Fibroblast of skin of abdomen (primary cell): ENCODE measurements at places on chromosomes 7 and 10.

DNA sequence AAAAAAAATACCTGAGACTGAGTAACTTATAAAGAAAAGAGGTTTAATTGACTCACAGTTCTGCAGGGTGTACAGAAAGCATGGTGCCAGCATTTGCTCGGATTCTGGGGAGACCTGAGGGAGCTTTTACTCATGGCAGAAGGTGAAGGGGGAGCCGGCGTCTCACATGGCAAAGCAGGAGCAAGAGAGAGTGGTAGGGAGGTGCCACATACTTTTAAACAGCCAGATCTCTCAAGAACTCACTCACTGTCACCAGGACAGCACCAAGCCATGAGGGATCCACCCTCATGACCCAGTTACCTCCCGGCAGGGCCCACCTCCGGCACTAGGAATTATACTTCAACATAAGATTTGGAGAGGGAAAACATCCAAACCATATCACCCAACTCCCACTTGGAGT lies 25.8 kb downstream of the MSRB2 start:
- DNase-seq: no peak

- DNase-seq: no peak
Observed at GRCh38 chr7:50274361-50274760, 30.2 kb upstream of the IKZF1 start.

- DNase-seq: peak; percentile 83
Observed at GRCh38 chr7:132244903-132245480, 331.3 kb downstream of the PLXNA4 start.

DNA sequence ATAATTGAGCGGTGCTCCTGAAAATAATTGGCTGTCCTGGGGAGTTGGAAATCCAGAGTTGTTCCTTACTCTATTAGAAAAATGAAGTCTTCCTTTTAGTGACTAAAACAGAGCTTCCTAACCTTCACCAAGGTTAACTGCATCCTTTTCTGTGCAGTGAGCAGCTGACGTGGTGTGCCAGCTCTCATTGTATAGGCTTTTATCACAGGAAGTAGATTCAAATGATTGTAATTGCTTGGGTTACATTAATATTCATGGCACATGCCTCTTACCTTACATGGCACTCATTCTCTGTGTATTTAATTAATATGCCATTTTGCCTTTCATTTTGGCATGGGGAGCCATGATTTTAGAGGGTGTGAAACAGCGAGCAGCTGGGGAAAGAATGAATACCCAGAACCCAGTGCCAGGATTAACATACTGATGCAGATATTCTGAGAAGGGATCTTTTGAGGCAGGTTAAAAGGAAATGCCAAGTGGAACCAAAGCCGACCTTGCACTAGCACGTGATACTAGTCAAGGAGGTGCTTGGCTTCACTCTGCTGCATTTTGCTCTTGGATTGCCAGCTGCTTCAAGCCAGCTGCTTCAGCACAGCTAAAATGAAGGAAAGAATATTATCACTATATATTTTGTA lies 115.3 kb downstream of the ST7 start:
- DNase-seq: no peak

DNA sequence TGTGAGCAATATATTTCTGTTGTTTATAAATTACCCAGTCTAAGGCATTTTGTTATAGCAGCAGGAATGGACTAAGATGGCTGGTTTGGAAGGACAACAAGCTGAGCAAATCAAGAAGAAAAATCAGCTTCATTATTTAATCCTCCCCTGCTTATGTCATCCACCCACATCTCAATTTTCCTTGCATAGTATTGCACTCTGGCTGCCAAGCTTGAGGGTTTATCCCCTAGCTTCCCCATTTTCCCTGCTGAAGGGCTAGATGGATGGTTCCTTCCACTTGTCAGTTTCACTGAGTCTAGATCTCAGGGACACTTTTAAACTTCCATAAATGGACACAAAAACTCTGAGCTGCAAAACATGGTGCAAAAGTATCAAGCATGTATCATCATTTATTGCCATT lies 75.2 kb upstream of the LAMB4 start:
- no peak for DNase-seq

DNA sequence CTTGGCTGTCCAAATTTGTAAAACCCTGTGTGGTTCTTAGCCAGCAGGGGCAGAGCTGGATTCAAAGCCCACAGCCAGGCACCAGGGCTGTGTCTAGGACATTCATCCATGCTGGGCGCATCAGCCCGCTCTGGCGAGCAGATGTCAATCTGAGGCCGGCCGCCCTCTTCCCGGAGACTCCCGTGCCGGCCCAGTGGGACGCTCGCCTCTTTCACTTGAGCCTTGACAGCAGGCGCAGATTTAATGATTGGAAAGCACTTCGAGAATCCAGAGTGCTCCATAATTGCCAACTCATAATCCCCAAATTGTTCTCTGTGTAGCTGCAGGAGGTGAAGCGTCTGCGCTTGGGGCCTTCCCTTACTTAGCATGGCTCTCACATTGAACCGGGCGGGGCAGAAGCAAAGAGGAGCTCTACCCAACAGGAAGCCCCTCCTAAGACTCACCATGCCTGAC lies 36.7 kb downstream of the SLIT1 start:
- no peak for DNase-seq

- peak; percentile 44 for DNase-seq
Observed at GRCh38 chr7:137882806-137883205, 36.0 kb upstream of the DGKI start.

DNA sequence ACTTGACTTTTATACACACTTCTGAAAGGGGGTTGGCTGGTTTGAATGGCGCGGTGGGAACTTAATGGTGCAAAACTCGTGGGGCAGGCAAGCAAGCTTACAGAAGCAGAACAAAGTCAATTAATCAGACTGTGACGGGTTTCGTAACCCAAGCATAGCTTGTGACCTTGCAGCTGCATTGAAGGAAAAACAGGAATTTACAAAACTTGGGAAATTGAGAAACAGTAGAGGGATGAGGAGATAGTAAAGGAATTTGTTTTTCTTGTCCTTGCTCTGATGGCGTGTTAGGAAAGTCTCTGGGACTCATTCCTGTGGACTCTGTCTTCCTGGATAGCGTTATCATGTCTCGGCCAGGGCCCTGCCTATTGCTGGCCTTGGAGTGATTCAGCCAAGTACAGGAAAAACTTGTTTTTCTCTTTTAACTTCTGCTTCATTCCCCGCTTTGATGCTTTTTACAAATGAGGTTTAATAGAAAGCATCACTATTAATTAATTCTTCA lies 220.0 kb upstream of the KCND2 start:
- peak; percentile 88 for DNase-seq

DNA sequence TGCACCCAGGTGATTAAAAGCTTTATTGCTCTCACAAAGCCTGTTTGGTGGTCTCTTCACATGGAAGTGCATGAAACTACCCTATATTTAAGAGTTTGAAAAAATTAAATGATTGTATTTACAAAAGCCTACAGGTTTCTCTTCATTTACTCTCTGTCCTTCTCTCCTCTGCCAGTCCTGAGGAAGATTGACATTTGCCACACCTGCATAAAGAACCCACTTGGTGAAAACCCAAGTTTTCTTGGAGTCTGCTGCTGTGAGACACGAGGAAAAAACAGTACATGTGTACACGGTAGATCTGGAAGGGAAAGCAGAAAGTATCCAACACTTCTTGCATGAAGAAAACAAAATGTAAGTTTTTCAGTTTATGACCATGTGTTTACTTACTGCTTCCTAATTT lies 994.4 kb upstream of the POT1 start:
- no peak for DNase-seq

DNA sequence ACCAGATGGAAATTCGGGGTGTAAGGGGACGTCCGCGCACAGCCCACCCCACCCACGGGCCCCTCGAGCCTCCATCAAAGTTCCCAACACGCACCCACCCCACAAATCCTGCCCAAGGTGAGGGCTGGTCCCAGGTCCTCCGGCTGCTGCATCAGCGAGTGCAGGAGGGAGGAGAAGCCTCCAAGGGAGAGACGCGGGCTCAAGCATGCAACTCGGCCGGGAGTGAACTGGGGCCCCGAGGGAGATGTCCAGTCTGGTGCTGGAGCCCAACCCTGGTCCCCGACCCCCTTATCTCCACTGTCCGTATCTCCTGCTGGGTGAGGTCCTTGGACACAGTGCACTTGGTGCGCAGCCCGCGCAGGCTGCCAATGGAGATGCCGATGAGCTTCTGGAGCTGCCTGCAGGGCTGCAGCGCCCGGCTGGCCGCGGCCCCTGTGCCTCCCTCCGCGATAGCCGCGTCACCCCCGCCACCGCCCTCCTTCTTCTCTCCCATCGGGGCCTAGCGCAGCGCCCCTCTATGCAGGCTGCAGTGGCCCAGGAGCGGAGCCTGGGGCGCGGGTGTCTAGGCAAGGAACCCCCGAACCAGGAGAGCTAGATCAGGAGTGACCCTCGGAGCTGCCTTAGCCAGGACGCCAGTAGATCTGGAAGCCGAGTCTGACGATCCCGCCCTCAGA lies 489.2 kb downstream of the ZNF33B start:
- no peak for DNase-seq

- peak; percentile 84 for DNase-seq
Observed at GRCh38 chr7:78472519-78472918, 673.9 kb downstream of the PHTF2 start.

DNA sequence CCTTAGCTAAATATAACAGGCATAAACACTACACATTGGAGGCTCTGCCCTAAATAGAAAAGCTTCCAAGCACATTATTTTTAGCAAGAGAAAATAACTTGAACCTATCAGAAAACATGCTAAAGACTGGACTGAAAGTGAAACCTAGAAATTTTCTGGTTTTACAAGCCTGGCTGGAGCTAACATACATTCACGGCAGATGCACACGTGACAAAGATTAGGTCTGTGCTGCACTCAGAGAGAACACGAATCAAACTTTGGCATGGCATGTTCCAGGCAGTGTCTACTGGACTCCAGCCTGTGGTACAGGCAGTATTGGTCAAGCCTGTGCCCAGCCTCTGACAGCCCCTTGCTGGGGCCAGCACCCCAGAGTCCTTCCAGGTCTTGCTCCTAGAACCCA lies 94.1 kb upstream of the PCBD1 start:
- no peak for DNase-seq

GRCh38 chr7:131302876-131303707 lies 24.6 kb upstream of the MKLN1 start:
- peak; percentile 15 for DNase-seq

DNA sequence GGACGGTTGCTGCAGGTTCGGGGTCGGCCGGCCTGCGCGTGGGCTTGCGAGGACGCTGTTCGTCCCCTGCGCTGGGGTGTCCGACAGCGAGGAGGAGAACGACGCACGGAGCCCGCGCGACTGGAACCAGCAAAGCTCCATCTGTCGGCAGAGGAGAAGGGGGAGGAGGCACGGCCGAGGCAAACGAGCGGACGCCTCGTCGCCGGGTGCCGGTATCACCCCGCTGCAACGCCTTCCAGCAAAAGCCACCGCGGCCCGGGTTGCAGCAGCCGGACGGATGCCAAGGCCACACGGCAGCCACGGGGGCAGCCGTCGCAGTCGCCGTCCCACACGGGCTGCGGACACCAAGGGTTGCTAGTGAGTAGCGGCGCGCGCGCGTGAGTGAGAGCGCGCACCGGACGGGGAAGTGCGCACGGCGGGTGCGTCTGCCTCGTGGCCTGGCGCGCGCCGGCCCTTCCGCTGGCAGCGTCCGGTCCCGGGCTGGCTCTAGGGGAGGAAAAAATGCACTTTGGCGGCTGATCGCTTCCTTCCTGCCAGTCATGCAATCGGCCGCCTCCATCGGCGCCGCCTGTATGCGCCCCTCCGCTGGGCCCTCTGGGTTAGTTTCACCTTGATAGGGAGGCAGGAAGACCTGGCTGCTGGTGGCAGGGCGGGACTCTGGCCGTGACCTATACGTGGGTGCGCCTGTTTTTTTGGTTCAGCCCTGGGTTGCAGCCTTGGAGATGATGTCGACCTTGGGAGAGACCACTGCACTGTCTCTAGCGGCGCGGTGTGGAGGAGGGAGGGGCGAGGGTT lies 434 bp downstream of the STAMBPL1 start:
- DNase-seq: peak; percentile 65

GRCh38 chr7:7799138-7799537 lies 80.7 kb upstream of the RPA3 start:
- DNase-seq: no peak

- DNase-seq: no peak
Observed at GRCh38 chr7:137977173-137977572, 24.7 kb downstream of the CREB3L2 start.

GRCh38 chr7:115632636-115633035 lies 397.9 kb downstream of the TFEC start:
- no peak for DNase-seq

GRCh38 chr10:29860166-29860565 lies 199.2 kb downstream of the JCAD start:
- peak; percentile 89 for DNase-seq

- DNase-seq: no peak
Observed at GRCh38 chr10:111087331-111087756, 10.5 kb downstream of the ADRA2A start.

- DNase-seq: peak; percentile 33
Observed at GRCh38 chr10:94571528-94571927, 25.9 kb downstream of the HELLS start.

GRCh38 chr10:78759456-78760120 lies 309.2 kb upstream of the ZMIZ1 start:
- DNase-seq: no peak

- no peak for DNase-seq
Observed at GRCh38 chr10:75733135-75733890, 301.9 kb downstream of the LRMDA start.

DNA sequence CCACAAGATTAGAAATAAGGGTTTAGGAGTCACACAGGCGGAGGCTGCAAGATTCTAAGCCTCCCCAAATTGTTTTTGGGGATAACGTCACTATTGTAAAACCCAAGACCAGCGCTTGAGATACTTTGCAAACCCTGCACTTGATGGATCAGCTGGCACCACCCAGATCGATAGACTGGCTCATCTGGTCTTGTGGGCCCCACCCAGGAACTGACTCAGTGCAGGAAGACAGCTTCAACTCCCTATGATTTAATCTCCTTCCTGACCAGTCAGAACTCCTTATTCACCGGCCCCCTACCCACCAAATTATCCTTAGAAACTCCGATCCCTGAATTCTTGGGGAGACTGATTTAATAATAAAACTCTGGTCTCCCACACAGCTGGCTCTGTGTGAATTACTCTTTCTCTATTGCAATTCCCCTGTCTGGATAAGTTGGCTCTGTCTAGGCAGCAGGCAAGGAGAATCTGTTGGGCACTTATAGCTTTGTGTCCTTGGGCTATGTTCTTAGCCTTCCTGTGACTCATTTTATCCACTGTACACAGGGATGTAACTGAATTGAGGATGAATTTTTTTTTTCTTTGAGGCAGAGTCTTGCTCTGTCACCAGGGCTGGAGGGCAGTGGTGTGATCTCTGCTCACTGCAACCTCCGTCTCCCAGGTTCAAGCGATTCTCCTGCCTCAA lies 64.4 kb upstream of the CARD11 start:
- no peak for DNase-seq

GRCh38 chr7:32569388-32570289 lies 74.3 kb downstream of the AVL9 start:
- DNase-seq: no peak
